ENCODE measurements at places on chromosomes 16 and 17. TPM values are rescaled to one million over a fixed set of nuclear protein-coding genes. Genes with fewer than 3 reads are reported as not detected.

- DNase-seq = no peak
Observed at GRCh38 chr17:34075076-34075475, 180.0 kb upstream of the CCL2 start.

GRCh38 chr17:59443106-59443505 is 111.7 kb downstream of the YPEL2 start:
- DNase-seq = no peak

MC1R gene
- 1.8 TPM for total RNA-seq

GRCh38 chr17:50447870-50448595 is 20.6 kb downstream of the CHAD start:
- DNase-seq = peak; percentile 80

- DNase-seq = no peak
Observed at GRCh38 chr16:27129401-27129800, 62.7 kb downstream of the C16orf82 start.

- no peak for DNase-seq
Observed at GRCh38 chr17:56431736-56432135, 161.8 kb upstream of the NOG start.

DNA sequence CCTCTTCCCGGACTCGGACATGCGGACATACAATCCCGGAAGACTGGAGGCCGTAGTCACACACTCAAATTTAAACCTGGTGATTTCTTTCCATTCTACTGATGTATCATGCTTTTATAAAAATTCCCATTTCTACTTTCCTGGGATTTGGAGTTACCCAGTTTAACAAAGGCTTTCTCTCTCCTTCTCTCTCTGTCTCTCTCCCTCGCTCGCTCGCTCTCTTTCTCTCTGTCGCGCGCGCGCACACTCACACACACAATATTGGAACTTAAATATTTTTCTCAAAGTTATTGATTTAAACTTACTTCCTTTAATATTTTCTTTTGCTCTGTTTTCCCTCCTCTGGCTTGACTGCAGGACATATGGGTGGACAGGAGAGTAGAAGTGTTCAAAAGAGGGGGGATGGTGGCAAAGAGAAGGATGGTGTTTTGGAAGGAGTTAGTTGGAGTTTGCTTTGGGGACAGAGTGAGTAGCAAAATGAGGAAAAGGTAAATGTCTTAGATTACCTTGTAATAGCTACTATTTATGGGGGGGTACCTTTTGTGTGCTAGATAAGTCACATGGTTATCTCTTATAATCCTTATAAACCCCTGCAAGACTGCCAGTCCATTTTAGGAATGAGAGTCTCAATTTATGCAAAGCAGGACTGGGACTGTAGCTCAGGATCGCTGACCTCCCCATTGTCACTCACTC is 878 bp upstream of the TRIM25 start:
- DNase-seq = no peak

DNA sequence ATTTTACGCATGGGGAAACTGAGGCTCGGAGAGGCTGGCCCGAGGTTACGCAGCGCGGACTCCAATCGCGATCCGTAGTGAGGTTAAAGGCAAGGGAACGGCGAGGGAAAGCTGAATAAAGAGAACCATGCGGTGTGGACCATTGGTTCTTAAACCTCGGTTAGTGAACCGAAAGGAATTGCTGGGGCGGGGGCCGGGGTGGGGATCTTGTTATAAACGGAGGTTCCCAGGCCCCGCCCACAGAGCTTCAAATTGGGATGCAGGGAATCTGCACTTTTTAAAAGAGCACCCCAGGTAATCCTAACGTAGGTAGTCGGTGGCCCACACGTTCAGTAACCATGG is 524 bp downstream of the IQCK start:
- no peak for DNase-seq

- DNase-seq = no peak
Observed at GRCh38 chr16:86700046-86700945, 121.9 kb downstream of the FOXL1 start.

- no peak for DNase-seq
Observed at GRCh38 chr16:82016964-82017363, 5.7 kb upstream of the SDR42E1 start.

Measured in stomach (tissue), 19 donors.